ENCODE measurements at places on chromosomes 1 and 21.

- no peak for DNase-seq
Measured at GRCh38 chr1:53147174-53147573, 4.7 kb upstream of the SLC1A7 start.

- DNase-seq, result no peak
Measured at GRCh38 chr1:161311595-161312181, 1.9 kb upstream of the MPZ start.

DNA sequence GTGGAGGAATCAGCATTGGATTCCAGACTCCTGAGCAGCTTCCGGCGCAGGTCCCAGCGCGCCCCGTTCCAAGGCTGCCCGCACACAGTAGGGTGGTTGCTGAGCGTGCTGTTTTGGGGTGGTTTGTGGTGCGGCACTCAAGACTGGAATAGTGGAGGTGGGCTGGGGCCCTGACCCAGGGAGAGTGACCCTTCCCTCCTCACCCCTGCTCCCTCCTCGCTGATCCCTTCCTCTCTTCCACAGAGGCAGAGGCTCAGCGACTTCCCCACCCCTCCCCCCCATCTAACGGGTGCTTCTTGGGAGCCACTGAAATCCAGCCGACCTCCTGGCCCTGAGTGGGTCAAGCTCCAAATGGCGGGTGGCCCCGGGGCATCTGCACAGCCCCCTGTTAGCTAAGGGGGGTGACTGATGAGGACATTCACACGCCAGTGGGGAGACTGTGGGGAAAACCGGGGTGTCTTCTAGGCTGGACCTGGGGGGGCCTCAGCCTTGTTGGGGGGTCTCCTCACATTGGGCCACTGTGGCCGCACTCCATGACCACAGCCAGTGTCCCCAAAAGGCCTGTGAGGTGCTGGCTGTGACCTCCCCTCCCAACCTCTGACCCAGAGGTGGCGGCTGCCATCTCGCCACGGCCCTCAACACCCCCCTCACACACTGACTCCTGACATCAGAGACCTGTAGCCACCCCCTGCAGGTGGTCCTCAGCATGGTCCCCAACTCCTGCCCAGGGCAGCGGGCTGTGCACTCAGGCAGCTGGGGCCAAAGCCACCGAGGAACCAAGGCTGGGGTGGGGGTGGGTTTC is 3.9 kb upstream of the HES4 start:
- no peak for DNase-seq

DNA sequence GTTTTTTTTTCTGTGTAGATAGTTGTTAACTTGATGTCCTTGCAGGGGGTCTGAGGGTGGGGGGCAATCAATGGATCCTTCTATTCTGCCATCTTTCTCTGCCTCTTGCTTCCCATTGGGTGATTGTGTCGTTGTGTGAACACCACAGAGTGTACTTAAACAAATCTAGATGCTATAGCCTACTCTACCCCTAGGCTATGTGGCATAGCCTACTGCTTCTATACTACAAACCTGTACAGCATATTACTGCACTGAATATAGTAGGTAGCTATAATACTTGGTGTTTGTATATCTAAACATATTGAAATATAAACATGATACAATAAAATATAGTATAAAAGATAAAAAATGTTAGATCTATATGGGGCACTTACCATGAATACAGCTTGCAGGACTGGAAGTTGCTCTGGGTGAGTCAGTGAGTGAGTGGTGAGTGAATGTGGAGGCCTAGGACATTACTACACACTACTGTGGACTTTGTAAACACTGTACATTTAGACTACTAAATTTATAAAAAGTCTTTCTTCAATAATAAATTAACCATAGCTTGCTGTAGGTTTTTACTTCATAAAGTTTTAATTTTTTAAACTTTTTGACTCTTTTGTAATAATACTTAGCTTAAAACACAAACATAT is 105.4 kb downstream of the CENPF start:
- DNase-seq, result peak; percentile 42

- DNase-seq, result no peak
Measured at GRCh38 chr1:223711173-223711572, 1.2 kb upstream of the CAPN2 start.

Measured in HCEC 1CT (cell line).